ENCODE measurements at places on chromosomes 16 and 17.

DNA sequence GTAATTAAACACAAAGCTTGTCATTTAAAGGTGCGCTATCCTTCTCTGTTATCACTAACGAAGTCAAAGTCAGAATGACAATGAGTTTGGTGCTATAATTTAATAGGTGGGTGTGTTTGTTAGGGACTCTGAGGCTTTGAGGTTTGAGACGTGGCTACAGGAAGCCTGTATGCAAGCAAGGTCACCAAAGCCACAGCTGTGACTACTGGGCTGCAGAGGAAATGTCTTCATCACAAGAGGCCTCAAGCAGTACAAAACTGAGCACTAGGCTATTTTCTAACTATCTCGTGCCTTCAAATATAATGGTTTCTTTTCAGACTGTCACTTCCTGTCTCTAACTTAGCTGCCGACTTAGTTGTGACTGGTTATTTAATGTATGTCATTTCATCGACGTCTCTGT, 141.2 kb downstream of the AATF start:
- DNase-seq: no peak

DNA sequence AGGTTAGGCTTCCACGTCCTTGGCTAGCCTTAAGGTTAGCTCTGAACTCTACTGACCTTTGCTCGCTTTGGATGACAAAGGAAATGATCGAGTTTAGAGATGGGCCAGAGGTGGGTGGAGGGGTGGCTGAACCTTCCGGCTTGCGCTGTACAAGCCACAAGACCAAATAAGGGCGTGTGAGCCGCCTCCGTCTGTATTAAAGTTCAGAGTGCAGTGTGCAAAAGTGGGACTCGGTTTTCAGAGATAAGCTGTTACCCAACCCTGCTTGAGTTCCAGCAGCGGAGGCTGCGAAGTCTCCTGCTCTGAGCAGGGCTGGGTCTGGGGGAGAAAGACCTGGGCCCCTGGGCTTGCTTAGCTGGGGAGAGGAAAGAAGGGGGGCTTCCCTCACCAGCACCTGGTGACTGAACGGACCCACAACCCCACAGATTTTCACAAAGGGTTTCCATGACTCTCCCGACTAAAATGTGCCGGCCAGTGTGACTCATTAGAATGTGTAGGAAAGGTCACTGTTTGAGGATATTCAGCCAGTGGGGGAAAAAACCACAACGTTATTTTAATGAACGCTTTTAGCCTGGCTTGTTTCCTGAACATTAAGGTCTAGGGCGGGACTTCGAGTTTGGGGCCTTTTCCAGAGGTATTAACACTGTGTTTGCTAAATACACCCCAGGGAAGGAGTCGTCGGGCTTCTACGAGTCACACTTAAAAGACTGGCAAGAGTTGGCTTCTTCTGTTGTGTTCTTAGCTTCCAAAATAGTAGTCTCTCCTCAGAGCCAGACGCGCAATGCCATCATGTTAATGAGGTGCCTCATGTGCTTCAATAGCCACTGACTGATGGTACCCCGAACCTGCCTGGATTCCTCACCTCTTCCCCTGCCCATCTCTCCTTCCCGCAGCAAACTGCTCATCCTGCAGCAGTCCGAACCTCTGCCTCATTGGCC, 67.0 kb downstream of the CENPV start:
- DNase-seq: no peak

DNA sequence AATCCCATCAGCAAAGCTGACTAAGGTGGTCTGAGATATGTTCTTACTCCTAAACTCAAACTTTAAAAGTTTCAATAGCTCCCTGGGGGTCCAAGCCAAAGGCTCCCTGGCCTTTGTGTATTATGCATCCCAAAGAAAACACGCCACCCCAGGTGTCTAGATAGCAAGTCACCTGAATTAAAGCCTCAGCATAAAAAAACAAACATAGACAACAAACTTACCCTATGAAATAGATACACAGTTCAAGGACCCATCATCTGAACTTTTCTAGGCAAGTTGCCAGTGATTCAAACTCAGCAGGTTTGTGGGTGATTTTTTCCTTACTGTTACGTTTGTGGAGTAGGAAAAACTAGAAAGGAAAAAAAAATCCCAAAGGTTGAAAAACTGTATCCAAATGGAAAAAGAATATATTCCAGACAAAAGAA, 12.5 kb downstream of the CMTM3 start:
- no peak for DNase-seq

DNA sequence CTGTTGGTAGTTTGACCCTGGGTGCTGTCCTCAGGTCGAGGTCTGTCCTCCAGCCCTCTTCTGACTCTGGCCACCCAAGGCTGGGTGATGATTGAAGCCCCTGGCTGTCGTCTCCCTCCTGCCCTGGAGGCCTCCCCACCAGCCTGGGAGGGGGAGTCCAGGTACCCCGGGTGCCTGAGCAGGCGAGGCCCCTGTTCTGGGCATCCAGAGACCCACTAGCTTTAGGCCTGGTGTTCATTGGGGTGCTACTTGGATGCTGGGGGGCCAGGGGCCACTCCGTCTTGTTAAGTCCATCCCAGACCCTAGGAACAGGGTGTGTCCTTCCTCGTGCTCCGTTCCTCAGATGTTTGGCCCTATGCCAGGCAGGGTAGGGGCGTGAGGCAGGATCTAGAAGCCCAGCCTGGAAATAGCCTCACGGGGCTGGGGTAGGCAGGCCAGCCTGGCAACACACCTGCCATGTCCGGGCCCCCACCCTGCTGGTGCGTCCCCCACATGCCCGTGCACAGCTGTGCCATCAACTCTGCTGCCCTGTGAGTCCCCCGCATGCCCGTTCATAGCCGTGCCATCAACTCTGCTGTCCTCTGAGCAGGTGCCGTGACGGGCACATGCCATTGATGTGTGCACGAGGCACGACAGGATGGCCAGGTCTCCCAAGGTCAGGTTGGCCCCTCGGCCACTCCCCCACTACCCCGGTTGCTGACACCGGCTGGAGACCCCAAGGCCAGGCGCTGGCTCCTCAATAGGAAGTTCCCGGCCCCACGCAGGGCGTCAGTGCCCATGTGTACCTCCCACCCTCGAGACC, 36.9 kb downstream of the GINS2 start:
- DNase-seq: no peak

DNA sequence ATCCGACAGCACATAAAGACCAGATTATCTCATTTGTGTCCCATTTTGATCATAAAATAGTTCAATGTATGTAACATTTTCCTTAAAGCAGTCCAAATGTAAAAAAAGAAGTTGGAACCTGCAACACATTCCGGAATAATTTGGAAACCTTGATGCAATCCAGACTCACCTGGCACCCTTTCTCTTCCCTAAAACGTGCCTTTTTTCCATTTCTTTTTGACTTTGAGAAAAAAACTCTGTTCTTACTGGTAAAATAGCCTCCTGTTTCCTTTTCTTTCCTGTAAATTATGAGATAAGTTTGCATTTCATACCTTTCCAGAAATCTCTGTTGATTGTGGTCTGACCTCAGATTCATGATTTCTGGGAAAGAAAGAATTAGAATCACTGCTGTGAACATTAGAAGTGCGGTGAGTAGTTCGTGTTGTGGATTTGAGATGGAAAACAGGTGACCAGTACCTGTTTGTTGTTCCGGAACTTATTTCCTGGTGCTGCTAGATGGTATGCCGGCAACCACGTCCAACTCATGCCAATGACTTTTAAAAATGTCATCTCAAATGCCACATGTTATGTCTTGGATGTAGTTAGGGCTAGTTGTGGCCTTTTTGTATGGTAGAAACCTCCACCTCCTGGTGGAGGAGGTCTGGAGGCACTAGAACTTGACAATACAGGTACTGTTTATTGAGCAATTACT, 108.1 kb downstream of the SOCS1 start:
- no peak for DNase-seq

DNA sequence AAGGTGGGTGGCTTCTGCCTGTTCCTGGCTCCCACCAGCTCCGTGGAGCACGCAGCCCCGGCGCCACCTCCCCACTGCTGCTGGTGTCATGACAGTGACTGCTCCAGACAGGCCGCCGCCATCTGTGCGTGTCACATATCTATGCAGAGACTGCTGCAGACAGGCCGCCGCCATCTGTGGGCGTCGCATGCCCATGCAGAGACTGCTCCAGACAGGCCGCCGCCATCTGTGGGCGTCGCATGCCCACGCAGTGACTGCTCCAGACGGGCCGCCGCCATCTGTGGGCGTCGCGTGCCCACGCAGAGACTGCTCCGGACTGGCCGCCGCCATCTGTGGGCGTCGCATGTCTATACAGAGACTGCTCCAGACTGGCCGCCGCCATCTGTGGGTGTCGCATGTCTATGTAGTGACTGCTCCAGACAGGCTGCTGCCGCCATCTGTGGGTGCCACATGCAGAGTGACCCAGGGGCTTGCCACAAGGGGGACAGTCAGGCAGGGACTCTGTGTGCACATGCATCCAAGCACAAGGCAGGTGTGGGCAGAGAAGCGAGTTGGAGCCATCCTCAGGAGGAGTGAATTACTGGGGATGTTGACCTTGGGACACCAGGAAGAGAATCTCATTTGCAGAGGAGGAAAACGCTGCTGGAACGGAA, 3.3 kb upstream of the FN3KRP start:
- DNase-seq: no peak

DNA sequence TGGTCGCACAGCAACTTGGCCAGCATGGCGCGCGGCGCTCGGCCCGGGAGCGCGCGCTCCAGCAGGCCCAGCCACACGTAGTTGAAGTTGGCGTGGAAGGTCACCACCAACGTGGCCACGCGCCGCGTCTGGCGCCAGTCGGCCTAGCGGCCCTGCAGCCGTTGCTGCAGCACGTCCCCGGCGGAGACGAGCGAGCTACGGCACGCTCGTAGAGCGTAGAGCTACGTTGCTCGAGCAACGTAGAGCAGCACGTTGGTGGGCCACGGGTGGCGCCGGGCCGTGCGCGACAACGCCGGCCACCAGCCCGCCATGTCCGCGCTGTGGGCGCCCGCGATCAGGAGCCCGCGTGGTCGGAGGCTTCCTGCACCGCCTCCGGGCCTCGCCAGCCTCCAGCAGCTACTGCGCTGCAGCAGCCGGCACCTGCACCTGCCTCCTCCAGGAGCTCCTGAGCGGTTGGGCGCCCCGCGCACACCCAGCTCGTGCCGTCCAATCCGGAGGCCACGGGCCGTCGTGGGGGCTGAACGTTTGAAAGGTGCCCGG, 13.4 kb upstream of the SULT1A1 start:
- DNase-seq: no peak

DNA sequence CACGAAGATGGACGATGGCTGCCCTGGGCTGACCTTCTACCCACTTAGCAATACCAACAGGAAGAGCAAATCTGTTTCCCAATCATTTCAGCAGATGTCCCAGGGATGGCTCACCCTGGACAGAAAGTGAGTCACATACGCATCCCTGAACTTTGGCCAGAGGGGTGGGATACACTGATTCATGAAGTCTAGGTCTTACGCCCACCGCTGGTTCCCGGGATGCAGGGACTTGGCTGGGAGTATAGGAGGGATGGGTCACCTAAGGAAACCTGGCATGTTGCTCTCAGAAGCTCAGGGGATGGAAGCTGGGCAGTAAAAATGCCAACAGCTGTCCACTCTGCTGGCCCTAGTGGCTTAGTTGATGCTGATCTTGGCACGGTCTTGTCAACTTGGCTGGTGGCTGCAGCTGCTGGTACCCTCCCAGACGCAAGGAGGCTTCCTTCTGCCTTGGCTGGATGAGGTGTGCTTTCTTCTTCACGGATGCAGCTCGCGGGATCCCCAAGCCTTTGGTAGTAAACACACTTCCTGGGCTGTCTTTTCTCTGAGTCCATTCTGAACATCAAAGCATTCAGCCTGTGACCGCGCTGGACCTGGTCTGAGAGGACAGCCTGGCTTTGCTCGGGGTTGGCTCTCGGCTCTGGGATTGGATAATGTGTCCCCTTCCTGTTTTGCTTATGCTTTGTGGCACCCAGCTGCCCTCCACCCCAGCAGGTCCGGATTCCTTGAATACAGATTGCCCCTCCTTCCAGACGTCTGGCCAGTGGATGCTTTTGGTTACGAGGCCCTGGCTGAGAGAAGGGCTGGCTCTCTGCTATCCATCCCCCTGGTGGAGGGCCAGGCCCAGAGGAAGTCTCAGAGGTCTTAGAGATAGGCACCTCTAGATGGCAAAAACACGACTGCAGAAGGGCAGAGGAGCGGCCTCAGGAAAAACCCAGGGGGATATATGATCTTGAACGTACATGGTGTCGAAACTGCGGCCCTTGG, 71.5 kb downstream of the RAP1GAP2 start:
- no peak for DNase-seq

DNA sequence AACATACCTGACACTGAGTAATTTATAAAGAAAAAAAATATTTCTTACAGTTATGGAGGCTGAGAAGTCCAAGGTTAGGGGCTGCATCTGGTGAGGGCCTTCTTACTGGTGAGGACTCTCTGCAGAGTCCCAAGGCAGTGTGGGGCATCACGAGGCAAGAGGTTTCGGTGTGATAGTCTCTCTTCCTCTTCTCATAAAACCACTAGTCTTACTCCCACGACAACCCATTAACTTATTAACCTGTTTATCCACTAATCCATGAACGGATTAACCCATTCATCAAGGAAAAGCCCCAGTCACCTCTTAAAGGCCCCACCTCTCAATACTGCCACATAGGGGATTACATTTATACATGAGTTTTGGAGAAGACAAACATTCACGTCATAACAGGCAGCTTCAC, 20.1 kb downstream of the CIITA start:
- DNase-seq: no peak

DNA sequence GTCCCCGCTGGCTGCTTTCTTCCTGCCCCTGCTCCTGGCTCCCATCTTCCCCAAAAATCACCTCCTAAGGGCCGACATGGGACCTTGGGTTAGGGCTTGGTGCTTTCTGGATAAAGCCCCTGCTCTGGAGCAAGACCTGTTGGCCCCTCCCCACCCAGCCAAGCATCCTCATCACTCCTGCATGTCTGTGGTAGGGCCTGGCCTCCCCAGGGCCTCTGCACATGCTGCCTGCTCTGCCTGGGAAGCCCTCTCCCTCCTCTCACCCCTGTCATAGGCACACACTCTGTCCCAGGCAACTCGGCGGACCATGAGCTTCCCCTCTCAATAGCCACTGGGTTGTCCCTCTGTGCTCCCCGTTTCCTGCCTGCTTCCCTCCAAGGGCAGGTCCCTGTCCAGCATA, 35.2 kb downstream of the CFAP20 start:
- DNase-seq: no peak

GRCh38 chr17:73750975-73751374, 106.7 kb upstream of the SDK2 start:
- DNase-seq: no peak

GRCh38 chr17:33050611-33051140, 59.0 kb downstream of the SPACA3 start:
- no peak for DNase-seq

DNA sequence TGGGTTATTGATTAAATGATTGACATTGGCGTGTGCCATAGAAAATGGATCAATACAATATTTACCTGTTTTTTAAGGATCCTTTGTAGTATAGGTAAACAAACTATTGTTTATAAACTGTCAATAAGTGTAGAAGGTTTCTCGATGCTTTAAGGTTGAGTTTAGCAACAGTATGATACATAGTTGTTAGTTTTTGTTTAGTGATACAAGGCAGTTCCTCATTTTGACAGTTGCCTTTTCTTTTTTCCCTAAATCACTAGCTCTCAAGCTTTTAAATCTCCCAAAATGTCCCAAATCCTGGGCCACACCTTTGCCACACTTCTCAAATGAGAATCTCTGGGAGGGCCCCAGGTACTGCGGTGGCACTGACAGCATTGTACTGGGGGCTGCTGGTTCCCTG, 57.3 kb downstream of the EPN2 start:
- DNase-seq: no peak
